ENCODE measurements at places on chromosomes 3 and 15. TPM values are rescaled to one million over a fixed set of nuclear protein-coding genes. Genes with fewer than 3 reads are reported as not detected.

Gene PRSS50
- 0.60 TPM for total RNA-seq

Gene MYZAP
- total RNA-seq: 3.4 TPM

Gene AMT
- 12.8 TPM for total RNA-seq

Gene FETUB
- not detected for total RNA-seq

Gene NR2E3
- not detected for total RNA-seq

Gene TMEM212
- 0.45 TPM for total RNA-seq

Gene GRK7
- 0.08 TPM for total RNA-seq

Gene MITF
- total RNA-seq: 24.9 TPM

Gene CCR1
- total RNA-seq: 3.5 TPM

Gene IRAK2
- 1.6 TPM for total RNA-seq

Gene ZNF80
- total RNA-seq: not detected

Gene CHAC1
- total RNA-seq: 0.58 TPM

Gene SOX14
- total RNA-seq: not detected

Gene SLC22A13
- total RNA-seq: 0.15 TPM

Gene CLEC3B
- total RNA-seq: 7.0 TPM

GRCh38 chr15:81950841-81951414 is 94.9 kb downstream of the MEX3B start:
- no peak overlapping the region for H3K4me3 ChIP-seq
- no peak for DNase-seq
- no peak overlapping the region for H3K27ac ChIP-seq
- H3K4me1 ChIP-seq: peaks cover 11% of the 10 kb centered on the region
- H3K27me3 ChIP-seq: no peaks in the 10 kb centered on the region
- H3K36me3 ChIP-seq: no peaks in the 10 kb centered on the region

DNA sequence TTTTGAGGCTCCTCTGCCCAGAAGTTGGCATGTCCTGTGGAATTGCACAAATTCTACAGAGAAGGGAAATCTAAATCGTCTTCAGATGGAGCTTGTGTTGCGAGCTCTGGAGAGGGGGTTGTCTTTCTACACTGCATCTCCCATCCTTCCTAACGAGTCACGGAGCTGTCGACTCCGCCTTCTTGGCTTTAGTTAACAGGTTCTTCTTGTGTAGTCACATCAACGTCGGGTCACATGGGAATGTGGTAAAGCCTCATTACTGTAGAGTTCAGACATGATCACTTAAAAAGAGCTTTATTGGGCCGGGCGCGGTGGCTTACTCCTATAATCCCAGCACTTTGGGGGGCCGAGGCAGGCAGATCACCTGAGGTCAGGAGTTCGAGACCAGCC is 60.0 kb downstream of the DNASE1L3 start:
- no peak overlapping the region for H3K4me3 ChIP-seq
- no peak for DNase-seq
- no peaks in the 10 kb centered on the region for H3K4me1 ChIP-seq
- H3K27ac ChIP-seq: no peak overlapping the region

DNA sequence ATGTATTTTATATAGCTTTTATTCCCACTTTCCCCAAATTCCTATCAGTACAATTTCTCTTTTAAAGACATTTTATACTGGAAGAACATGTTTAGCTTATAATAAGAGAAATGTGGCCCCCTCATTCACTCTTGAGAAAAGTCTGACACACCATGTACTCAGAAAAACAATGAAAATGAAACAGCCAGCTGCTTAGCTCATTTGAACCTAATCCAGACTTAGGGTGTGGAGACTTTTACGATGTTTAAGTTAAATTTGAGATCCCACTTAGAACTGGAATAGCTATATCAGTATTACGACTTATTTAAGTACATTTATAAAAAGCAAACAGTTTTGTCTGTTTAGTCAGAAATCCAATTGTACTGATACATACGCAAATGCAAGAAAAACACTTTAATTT is 252.3 kb upstream of the ARRDC4 start:
- H3K36me3 ChIP-seq: no peaks in the 10 kb centered on the region
- H3K4me1 ChIP-seq: no peaks in the 10 kb centered on the region
- no peak overlapping the region for H3K4me3 ChIP-seq
- DNase-seq: no peak
- H3K27ac ChIP-seq: no peak overlapping the region

GRCh38 chr3:130941793-130942192 is 47.9 kb downstream of the ATP2C1 start:
- H3K4me1 ChIP-seq: no peaks in the 10 kb centered on the region
- H3K36me3 ChIP-seq: no peaks in the 10 kb centered on the region
- DNase-seq: no peak
- no peak overlapping the region for H3K27ac ChIP-seq
- no peaks in the 10 kb centered on the region for H3K27me3 ChIP-seq

DNA sequence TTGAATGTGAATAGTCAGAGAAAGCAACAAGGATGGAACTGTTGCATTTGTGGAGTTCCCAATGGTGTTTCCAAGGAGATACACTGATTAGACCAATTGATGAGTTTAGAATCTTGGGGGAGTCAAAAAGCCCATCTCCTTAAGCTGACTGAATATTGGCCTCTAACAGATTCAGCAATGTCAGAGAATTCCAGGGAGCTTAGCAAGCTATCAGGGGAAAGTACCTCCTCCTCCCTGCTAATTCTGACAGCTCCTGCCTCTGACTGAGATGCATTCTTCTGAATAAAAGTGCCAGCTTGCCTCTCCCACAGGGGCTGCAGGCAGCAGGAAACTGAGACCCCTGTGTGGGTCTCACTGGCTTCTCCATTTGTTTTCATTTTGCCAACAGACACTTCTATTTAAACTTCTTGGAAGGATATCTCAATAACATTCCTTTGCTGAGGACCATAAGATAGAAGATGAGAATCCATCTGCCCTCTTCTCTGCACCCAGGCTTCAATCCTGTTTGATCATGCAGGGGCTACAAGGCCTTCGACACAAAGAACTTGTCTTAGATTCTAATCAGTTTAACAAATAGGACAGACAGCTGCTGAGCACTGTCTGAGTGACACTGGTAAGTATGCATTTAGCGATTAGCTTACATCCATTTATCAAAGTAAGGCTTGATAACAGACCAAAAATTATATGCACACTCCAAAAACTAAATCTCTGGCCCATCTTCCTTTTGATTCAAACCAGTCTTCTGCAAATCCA is 1080.8 kb downstream of the TUSC7 start:
- peaks cover 4% of the 10 kb centered on the region for H3K4me1 ChIP-seq
- no peak for DNase-seq
- H3K27ac ChIP-seq: no peak overlapping the region

- H3K27ac ChIP-seq: no peak overlapping the region
- no peaks in the 10 kb centered on the region for H3K36me3 ChIP-seq
- H3K4me3 ChIP-seq: no peak overlapping the region
- no peaks in the 10 kb centered on the region for H3K4me1 ChIP-seq
These were observed 32.2 kb upstream of the MTMR14 start for GRCh38 chr3:9617056-9617455.

GRCh38 chr15:67006083-67007065 is 59.0 kb upstream of the SMAD3 start:
- no peak for DNase-seq
- H3K27ac ChIP-seq: no peak overlapping the region
- H3K4me3 ChIP-seq: no peak overlapping the region
- H3K36me3 ChIP-seq: no peaks in the 10 kb centered on the region

- no peaks in the 10 kb centered on the region for H3K36me3 ChIP-seq
- H3K4me3 ChIP-seq: no peak overlapping the region
- H3K27ac ChIP-seq: no peak overlapping the region
- no peaks in the 10 kb centered on the region for H3K4me1 ChIP-seq
These were observed 3.7 kb upstream of the CPA3 start for GRCh38 chr3:148861277-148861869.

GRCh38 chr3:15654891-15655290 is 53.3 kb downstream of the BTD start:
- H3K27me3 ChIP-seq: no peaks in the 10 kb centered on the region
- no peak overlapping the region for H3K4me3 ChIP-seq
- H3K4me1 ChIP-seq: no peaks in the 10 kb centered on the region
- no peaks in the 10 kb centered on the region for H3K36me3 ChIP-seq

DNA sequence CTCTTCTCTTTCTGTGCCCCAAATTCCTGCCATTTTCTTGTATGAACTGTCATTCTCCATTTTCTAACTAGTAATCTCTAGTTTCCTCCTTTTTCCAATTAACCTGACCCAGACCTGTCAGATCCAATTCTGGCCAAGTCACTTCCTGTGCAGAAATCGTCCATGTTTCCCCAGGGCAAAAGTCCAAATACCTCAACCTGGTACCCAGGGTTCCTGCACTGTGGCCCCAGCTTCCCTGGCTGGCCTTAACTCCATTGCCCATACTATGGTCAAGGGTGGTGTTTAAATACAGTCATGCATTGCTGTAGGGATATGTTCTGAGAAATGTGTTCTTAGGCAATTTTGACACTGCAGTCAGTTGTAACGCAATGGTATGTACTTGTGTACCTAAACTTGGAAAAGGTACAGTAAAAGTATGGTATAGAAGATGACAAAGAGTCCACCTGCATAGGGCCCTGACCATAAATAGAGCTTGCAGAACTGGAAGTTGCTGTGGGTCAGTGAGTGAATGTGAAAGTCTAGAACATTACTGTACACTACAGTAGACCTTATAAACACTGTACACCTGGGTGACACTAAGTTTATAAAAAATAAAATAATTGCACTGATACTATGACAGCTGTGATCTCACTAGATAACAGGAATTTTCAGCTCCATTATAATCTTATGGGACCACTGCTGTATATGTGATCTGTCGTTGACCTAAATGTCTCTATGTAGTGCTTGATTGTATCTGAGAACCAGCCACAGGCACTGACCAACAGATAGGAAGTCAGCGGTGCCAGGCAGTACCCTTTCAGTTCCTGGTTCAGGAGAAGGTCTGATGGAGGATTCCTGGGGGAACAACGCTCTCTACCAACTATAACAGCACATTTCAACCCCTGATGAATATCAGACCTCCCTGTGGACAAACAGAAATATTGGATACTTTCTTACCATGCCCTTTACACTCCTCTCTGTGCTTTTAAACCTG is 336.1 kb upstream of the PROK2 start:
- DNase-seq: no peak
- H3K27ac ChIP-seq: no peak overlapping the region
- H3K27me3 ChIP-seq: no peaks in the 10 kb centered on the region
- no peak overlapping the region for H3K4me3 ChIP-seq

GRCh38 chr3:10937141-10937825 is 55.3 kb upstream of the SLC6A1 start:
- H3K4me1 ChIP-seq: peaks cover 4% of the 10 kb centered on the region
- no peak overlapping the region for H3K4me3 ChIP-seq
- H3K27me3 ChIP-seq: no peaks in the 10 kb centered on the region
- no peak for DNase-seq
- H3K36me3 ChIP-seq: no peaks in the 10 kb centered on the region
- H3K27ac ChIP-seq: no peak overlapping the region

- peaks cover 13% of the 10 kb centered on the region for H3K4me1 ChIP-seq
- peak overlapping the region; percentile 54 for H3K4me3 ChIP-seq
- peak overlapping the region; percentile 82 for H3K27ac ChIP-seq
- DNase-seq: no peak
These were observed 1.3 kb downstream of the FEM1B start for GRCh38 chr15:68278595-68279405.

- DNase-seq: no peak
- no peaks in the 10 kb centered on the region for H3K36me3 ChIP-seq
- H3K27me3 ChIP-seq: no peaks in the 10 kb centered on the region
These were observed 324.2 kb upstream of the TGFBR2 start for GRCh38 chr3:30282154-30282696.

DNA sequence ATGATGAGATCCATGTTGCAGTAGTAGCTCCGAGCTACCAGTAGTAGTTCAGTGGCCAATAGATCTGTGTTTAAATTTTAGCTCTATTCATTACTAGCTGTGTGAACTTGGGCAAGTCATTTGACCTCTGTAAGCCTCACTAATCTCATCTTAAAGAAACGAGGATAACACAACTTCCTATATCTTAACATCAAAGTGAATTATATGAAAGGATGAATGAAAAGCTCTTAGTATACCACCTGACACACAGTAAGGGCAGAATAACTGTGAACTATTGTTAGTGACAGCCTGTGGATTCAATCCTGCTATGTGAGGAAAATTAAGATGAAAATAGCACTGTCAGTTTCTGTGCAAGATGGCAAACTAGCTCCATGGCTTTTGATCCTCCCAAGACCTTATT is 114.5 kb upstream of the PHLDB2 start:
- H3K4me1 ChIP-seq: peaks cover under 1% of the 10 kb centered on the region
- H3K27me3 ChIP-seq: no peaks in the 10 kb centered on the region
- DNase-seq: no peak
- H3K27ac ChIP-seq: no peak overlapping the region
- H3K36me3 ChIP-seq: no peaks in the 10 kb centered on the region

DNA sequence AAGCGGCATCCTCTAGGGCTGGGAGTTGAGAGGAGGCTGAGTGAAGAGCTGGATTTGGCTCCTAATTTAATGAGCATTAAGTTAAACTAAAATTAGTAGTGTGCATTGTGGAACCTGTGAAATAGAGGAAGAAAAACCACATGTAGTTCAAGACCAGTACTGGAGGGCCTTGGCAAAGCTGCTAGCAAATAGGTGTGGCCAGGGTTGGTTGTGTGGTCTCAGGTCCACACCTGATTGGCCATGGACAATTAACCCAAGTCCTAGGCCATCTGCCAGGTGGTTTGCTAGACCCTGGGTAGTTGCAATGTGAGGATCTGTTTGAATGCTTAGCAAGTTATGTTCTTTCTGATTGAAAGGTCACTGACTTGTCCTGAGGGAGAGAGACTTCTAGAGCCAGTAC is 275.5 kb downstream of the PDCD6IP start:
- no peaks in the 10 kb centered on the region for H3K36me3 ChIP-seq
- H3K4me3 ChIP-seq: no peak overlapping the region
- DNase-seq: no peak
- no peaks in the 10 kb centered on the region for H3K27me3 ChIP-seq
- H3K4me1 ChIP-seq: no peaks in the 10 kb centered on the region

- H3K27me3 ChIP-seq: no peaks in the 10 kb centered on the region
- no peak overlapping the region for H3K27ac ChIP-seq
- H3K36me3 ChIP-seq: no peaks in the 10 kb centered on the region
- DNase-seq: no peak
- H3K4me1 ChIP-seq: peaks cover 8% of the 10 kb centered on the region
These were observed 70.7 kb downstream of the FAM43A start for GRCh38 chr3:194756460-194756779.

- no peaks in the 10 kb centered on the region for H3K36me3 ChIP-seq
- H3K4me1 ChIP-seq: no peaks in the 10 kb centered on the region
These were observed 895.4 kb downstream of the FHIT start for GRCh38 chr3:60355825-60356224.

GRCh38 chr15:74785194-74786032 is 3.5 kb downstream of the CSK start:
- no peak overlapping the region for H3K4me3 ChIP-seq
- peaks cover 30% of the 10 kb centered on the region for H3K4me1 ChIP-seq
- no peaks in the 10 kb centered on the region for H3K27me3 ChIP-seq
- DNase-seq: no peak

- no peak for DNase-seq
- H3K36me3 ChIP-seq: no peaks in the 10 kb centered on the region
- H3K4me3 ChIP-seq: no peak overlapping the region
- H3K4me1 ChIP-seq: no peaks in the 10 kb centered on the region
These were observed 28.7 kb upstream of the ATP2B2 start for GRCh38 chr3:10534066-10534465.

- DNase-seq: peak; percentile 82
- peak within 1 kb of the TSS; percentile 75 for H3K27ac ChIP-seq
- no peaks in the 10 kb centered on the region for H3K36me3 ChIP-seq
- H3K27me3 ChIP-seq: no peaks in the 10 kb centered on the region
These were observed at the start of gene ABI3BP for GRCh38 chr3:100993309-100993708. ABI3BP (minus strand) TSS chr3:100993421; CDS start chr3:100993384, 37 bp downstream.

Data from ovary (tissue), 10 donors.